ENCODE measurements at places on chromosomes 11 and 22. TPM values are rescaled to one million over a fixed set of nuclear protein-coding genes. Genes with fewer than 3 reads are reported as not detected.

DNA sequence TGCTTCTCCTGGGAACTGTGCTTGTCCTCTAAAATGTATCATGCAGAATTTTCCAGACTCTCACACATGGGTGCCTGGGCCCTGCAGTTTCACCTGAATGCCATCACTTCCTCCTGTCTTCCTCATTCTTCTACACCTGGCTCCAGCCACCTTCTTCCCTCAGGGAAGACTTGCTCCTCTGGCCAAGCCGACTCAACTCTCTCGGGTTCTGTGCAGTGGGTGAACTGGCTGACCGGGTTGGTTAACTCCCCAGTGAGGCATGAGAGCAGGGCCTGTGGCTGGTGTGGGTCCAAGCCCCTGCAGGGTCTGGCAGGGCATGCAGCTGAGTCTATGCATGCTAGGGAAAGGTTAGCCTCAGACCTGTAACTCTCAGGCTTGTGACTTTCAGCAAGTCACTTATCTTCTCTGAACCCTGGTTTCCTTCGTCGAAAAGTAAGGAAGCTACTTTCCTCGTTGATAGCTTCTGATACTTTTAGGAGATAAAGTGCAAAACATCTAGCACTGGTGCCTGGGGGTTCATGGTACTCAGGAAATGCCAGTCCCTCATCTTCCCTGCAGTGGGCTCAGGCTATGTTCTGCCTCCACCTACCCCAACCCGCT, 11.9 kb downstream of the CD82 start:
- no peak for DNase-seq

The FADS2 gene
- 15.4 TPM for total RNA-seq

The MRPL40 gene
- total RNA-seq: 33.9 TPM

DNA sequence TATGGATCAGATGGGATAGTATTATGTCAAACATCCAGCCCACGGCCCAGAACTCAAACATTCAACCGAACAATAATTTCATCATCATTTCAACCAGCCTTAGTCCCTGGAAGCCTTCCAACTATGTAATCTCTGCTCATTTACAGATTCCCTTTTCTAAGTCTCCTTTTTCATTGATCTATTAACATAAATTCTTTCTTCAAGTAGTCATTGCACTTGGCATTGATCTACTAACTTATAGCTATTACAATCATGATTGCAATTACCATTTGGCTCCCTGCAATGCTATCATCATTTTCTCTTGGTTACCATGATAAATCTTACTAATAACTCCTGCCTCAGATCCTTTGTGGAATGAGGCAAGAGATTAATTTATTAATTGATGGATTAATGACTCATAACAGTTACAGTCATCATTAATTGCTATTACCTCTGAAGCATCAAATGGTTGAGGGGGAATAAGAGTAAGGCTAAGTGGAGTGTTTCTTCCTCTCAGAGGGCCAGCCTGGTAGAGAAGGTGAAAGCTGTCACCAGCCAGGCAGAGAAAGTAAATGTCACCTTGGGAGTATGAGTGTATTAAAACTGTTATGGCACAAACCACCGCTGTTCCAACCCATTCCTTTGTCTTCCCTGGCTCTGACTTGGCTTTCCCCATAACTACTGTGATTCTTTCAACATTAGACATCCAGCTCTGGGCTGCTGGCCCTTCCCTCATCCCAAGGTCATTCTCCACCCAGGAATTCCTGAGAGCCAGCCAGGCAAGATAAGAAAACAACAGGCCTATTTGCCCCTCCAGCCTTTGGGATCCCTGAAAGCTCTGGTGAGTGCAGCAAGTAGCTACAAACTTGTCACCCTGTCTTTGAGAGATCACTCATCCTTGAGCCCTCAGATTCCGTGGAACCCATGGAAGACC, 174.7 kb downstream of the RRAS2 start:
- DNase-seq: no peak

- no peak for DNase-seq
Observed at GRCh38 chr22:50329236-50329635, 2.4 kb upstream of the DENND6B start.
